Naive thymus-derived CD4-positive, alpha-beta T cell (primary cell): ENCODE measurements at places on chromosomes 3 and 15.

GRCh38 chr3:197495999-197496745 lies 59.6 kb downstream of the BDH1 start:
- no peak for DNase-seq

- DNase-seq: no peak
Measured at GRCh38 chr3:166104938-166105337, 267.7 kb upstream of the BCHE start.

DNA sequence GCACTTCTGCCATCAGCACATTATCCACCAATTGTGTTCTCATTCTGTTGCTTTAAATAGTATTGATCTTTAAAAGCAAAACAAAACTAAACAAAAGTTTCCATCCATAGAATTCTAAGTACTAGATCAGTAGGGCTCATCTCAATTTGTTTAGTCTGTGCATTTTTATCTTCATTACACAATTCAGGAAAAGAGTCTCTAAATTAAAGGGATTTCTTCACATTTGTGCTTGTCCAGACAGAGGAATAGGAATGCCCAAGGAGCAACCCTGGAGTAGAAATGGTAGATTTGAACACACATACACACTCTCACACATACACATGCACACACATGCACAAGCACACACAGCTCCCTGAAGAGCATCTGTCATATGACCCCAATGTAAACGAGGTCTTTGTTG lies 21.4 kb downstream of the LMCD1 start:
- DNase-seq: no peak

GRCh38 chr3:143775459-143775858 lies 72.8 kb downstream of the SLC9A9 start:
- peak; percentile 51 for DNase-seq

DNA sequence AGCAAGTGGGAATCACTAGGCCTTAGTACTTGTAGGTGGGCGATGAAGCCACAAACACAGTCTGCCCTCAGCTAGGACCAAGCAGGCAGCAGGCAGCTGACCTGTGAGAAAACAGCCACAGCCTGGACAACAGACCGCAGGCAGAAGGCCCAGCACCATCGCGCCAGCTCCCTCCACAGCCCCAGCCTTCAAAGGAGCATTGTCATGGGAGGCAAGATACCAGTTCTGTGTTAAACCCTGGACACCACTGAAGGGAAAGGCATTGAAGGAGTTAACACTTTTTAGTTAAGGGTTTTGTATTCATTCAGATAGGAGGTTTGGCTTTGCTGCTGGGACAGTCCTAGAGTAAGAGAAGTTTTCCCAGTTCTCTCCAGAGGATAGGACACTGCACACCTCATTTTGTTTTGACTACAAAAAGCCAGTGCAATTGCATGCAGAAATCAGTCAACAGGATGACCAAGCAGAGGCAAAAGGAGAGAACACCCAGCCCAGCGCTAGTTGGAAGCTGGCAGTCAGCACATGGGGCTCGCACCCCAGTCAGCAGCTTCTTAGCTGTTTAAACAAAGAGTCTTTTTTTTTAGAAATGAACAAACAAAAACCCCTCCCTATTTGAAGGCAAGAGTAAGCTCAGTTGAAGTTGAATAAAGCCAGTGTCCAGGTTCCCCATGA lies 286.1 kb upstream of the TPM1 start:
- no peak for DNase-seq

DNA sequence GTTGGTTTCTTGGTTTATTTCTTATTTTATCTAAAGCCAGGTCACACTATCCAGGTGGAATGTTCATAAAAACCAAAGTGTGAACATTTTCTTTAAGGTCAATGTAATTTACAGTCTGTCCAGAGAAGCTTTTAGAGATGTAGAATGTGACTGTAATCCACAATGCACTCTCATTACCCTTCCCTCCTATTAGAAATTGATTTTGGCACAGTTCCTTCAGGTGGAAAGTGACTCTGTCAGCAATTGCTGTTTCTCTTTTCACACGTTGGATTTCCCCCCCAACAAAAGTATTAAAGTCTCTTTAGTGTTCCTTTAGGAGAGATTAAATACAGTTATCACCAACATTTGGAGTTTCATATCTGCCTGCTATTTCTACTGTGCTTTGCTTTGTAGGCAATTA lies 31.6 kb upstream of the COPB2 start:
- no peak for DNase-seq

DNA sequence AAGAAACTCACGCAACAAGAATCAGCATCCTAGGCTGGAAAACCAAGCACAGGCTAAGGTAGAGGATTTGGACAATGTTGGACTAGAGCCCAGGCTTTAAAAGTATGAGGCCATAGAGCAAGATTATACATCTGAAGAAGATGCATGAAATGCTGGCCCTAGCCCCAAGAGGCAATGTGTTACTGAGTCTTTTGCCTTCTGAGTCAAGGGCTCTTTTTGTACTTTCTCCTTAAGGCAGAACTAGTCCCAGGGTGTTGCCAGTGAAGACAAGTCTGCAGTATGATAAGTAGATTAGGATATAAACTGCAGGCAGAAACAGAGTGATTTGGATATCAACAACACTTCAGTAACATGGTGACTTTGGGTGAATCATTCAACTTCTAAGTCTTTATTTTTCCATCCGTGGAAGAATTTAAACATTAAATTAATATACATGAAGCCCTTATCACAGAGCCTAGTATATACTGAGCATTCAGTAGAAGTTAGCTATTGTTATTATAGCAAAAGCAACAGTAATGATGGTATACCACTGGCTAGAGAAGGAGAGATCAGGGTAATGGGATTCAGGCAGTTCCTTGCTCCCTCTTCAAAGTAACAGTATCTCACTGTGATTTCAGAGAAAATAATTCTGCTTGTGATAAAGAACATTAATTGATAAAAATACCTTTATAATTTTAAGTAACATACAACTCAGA lies 99.9 kb upstream of the MLF1 start:
- DNase-seq: no peak

DNA sequence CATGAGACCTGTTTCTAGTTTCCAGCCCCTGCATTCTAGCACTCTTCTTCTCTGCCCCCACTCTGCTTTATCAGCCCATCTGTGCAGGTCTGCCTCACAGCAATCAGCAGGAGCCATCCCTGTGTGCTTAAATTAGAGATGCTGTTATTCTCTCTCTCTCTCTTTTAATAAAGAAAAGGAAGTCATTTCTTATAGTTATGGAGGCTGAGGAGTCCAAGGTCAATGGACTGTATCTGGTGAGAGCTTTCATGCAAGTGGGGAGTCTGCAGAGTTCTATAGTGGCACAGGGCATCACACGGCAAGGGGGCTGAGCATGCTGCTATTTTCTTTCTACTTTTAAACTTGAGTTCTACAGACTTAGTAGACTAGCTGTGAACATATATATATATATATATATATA lies 4.5 kb upstream of the ST6GAL1 start:
- no peak for DNase-seq

GRCh38 chr3:99774467-99774866 lies 43.2 kb upstream of the CMSS1 start:
- DNase-seq: no peak

DNA sequence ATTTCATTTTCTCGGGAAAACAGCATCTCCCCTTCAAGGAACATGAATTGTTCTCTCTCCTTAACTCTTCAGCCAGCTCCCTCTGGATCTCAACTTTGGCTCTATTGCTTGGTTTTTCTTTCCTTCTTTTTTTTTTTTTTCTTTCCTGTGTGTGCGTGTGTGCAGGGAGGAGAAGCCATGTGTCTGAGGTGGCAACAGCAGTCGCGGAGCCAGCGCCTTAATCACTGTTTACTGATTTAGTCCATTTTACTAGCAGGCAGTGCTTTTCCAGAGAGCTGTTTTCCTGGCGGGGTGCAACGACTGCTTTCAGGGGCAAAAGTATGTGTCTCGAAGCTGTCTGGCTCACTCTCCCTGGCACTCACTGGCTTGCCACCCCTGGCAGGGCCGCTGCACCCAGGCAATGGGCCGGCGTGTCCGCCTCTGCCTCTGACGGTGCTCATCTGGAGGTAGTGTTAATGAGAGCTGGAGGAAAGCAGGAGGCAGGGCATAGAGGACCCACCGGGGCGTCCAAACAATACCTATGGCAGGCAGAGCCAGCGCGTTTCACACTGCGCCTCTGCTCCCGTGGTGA lies 835.4 kb upstream of the NR2F2 start:
- DNase-seq: no peak
